ENCODE measurements at places on chromosomes 6 and 20.

GRCh38 chr6:70547313-70547712, 19.4 kb upstream of the SDHAF4 start:
- no peak overlapping the region for H3K27ac ChIP-seq
- no peaks in the 10 kb centered on the region for H3K27me3 ChIP-seq
- DNase-seq = no peak
- H3K36me3 ChIP-seq = no peaks in the 10 kb centered on the region
- H3K4me3 ChIP-seq = no peak overlapping the region

- DNase-seq = no peak
- H3K4me3 ChIP-seq = no peak overlapping the region
- no peaks in the 10 kb centered on the region for H3K36me3 ChIP-seq
- H3K4me1 ChIP-seq = no peaks in the 10 kb centered on the region
- no peaks in the 10 kb centered on the region for H3K27me3 ChIP-seq
- H3K27ac ChIP-seq = no peak overlapping the region
These were observed 66.2 kb downstream of the SLC22A23 start for GRCh38 chr6:3390698-3391097.

DNA sequence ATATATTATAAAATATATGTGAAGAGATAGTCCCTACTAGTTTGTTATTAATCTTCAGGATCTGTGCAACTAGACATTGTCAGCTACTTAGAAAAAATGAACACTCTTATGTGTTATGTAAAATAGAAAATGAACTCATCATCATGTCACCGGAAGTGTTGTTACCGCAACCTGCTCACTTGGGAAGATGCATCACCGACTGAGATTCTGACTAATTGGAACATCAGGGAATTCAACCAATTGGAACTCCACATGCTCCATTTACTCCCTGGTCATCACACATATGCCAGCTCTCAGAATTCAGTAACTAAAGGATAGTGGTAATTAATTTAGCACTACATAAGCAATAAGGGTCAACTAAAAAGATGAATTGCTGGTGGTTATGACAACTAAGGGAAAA, 16.7 kb upstream of the B3GAT2 start:
- H3K36me3 ChIP-seq = no peaks in the 10 kb centered on the region
- DNase-seq = no peak
- no peak overlapping the region for H3K4me3 ChIP-seq
- H3K4me1 ChIP-seq = no peaks in the 10 kb centered on the region
- no peak overlapping the region for H3K27ac ChIP-seq
- no peaks in the 10 kb centered on the region for H3K27me3 ChIP-seq

DNA sequence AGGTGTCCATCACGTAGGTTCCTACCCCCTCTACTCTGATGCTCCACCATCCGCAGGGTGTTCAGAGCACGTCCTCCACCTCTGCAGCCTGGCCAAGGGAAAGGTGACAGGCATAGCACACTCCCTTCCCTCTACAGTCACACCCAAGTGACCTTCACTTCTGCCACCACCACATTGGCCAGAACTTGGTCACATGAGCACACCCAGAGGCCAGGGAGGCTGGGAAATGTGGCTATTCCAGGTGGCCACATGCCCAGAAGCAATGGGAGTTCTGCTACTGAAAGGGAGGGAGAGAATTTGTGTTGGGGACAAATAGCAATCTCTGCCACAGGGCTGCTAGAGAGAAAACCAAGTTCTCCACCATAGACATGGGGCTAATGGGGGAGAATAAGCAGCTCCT, 180.3 kb downstream of the NFATC2 start:
- no peaks in the 10 kb centered on the region for H3K36me3 ChIP-seq
- DNase-seq = no peak
- no peaks in the 10 kb centered on the region for H3K27me3 ChIP-seq

DNA sequence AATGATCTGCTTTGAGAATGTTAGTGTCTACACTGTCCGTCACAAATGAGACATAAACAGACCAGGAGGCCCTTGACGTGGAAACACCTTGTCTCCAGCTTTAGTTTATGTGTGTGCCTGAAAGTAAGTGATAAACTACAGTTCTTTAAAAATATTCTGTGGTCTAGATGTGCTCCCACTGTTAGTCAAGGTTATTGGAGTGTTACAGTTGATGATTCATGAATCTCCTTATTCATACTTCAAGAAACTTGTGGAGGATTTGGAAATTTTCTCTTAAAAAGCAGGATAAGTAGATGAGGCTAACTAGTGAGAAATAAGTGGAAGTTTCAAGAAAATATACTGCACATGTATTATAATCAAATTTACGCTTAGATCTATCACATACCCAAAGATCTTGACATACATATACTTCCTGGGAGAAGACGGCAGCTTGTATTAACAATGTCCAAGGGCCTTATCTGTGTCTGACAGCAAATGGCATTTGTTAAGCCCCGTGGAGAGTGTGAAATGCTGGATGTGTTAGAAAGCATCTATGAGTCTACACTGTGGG, 90.5 kb upstream of the MBOAT1 start:
- H3K36me3 ChIP-seq = no peaks in the 10 kb centered on the region
- H3K27ac ChIP-seq = no peak overlapping the region
- DNase-seq = no peak
- no peak overlapping the region for H3K4me3 ChIP-seq
- no peaks in the 10 kb centered on the region for H3K4me1 ChIP-seq

GRCh38 chr20:378961-379336, 1.6 kb upstream of the TRIB3 start:
- H3K4me1 ChIP-seq = peaks cover 8% of the 10 kb centered on the region
- DNase-seq = no peak
- H3K4me3 ChIP-seq = no peak overlapping the region
- no peaks in the 10 kb centered on the region for H3K36me3 ChIP-seq
- H3K27me3 ChIP-seq = no peaks in the 10 kb centered on the region
- H3K27ac ChIP-seq = no peak overlapping the region

GRCh38 chr6:73969971-73970970, 274.3 kb downstream of the CD109 start:
- no peak overlapping the region for H3K4me3 ChIP-seq
- no peaks in the 10 kb centered on the region for H3K4me1 ChIP-seq
- no peaks in the 10 kb centered on the region for H3K27me3 ChIP-seq
- H3K27ac ChIP-seq = no peak overlapping the region

- no peaks in the 10 kb centered on the region for H3K36me3 ChIP-seq
- no peak overlapping the region for H3K27ac ChIP-seq
- no peak for DNase-seq
- no peaks in the 10 kb centered on the region for H3K4me1 ChIP-seq
These were observed 602.9 kb upstream of the ADGRB3 start for GRCh38 chr6:68032217-68032616.

DNA sequence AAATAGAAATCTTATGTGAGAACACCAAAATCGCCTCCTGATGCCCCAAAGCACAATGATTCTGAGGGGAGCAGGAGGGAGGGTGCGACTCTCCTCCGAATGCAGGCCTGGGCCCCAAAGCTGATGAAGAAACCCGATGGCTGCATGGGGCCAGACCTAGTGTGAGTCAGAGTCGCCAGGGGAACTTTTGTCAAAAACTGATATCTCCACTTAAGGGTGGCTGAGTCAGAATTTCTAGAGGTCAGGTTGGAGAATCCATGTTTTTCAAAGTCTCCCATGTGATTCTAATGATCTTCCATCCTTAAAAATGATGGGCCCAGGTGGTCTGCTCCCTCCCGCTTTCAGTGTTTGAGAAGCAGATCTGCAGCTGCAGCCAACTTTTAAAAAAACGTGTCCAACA, 172.8 kb downstream of the BACH2 start:
- H3K36me3 ChIP-seq = no peaks in the 10 kb centered on the region
- no peaks in the 10 kb centered on the region for H3K4me1 ChIP-seq
- no peaks in the 10 kb centered on the region for H3K27me3 ChIP-seq
- no peak overlapping the region for H3K27ac ChIP-seq

- H3K27ac ChIP-seq = no peak overlapping the region
- H3K4me1 ChIP-seq = no peaks in the 10 kb centered on the region
- no peaks in the 10 kb centered on the region for H3K27me3 ChIP-seq
- H3K4me3 ChIP-seq = no peak overlapping the region
These were observed 8.3 kb downstream of the FITM2 start for GRCh38 chr20:44302736-44303135.

- no peak overlapping the region for H3K27ac ChIP-seq
- H3K4me3 ChIP-seq = no peak overlapping the region
- no peaks in the 10 kb centered on the region for H3K36me3 ChIP-seq
These were observed 254.8 kb downstream of the FOXC1 start for GRCh38 chr6:1864496-1864895.

GRCh38 chr6:36050947-36051710, 23.5 kb downstream of the MAPK14 start:
- H3K27ac ChIP-seq = no peak overlapping the region
- H3K36me3 ChIP-seq = peaks cover 7% of the 10 kb centered on the region
- no peaks in the 10 kb centered on the region for H3K27me3 ChIP-seq
- no peak for DNase-seq
- peaks cover 40% of the 10 kb centered on the region for H3K4me1 ChIP-seq
- no peak overlapping the region for H3K4me3 ChIP-seq

- H3K4me3 ChIP-seq = no peak overlapping the region
- no peak overlapping the region for H3K27ac ChIP-seq
- H3K4me1 ChIP-seq = peaks cover 6% of the 10 kb centered on the region
- no peaks in the 10 kb centered on the region for H3K27me3 ChIP-seq
These were observed 3.8 kb upstream of the NPEPL1 start for GRCh38 chr20:58688840-58689239.

GRCh38 chr6:5730585-5731263, 276.0 kb downstream of the NRN1 start:
- H3K4me1 ChIP-seq = no peaks in the 10 kb centered on the region
- H3K36me3 ChIP-seq = no peaks in the 10 kb centered on the region
- no peak for DNase-seq
- no peak overlapping the region for H3K27ac ChIP-seq
- no peak overlapping the region for H3K4me3 ChIP-seq

GRCh38 chr20:61704661-61705060, 361.0 kb downstream of the TAF4 start:
- no peak overlapping the region for H3K27ac ChIP-seq
- no peaks in the 10 kb centered on the region for H3K4me1 ChIP-seq
- no peak overlapping the region for H3K4me3 ChIP-seq
- DNase-seq = no peak
- no peaks in the 10 kb centered on the region for H3K36me3 ChIP-seq

DNA sequence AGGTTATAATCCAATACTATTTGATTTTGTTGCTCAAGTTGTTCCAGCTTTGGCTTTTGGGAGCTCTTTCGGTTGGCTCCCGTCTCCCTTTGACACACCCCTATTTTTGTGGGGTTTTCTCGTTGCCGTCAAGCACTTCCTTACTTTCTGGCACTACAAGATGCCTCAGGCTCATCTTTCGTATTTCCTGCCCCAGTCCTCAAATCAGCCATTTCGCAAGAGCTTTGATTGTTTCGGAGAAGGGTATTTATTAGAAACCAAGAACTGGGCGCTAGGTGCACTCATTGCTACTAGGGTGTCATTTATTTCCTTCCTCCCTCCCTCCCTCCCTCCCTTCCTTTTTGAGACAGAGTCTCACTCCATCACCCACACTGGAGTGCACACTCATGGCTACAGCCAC, 13.3 kb upstream of the SOX12 start:
- no peaks in the 10 kb centered on the region for H3K27me3 ChIP-seq
- no peaks in the 10 kb centered on the region for H3K36me3 ChIP-seq
- H3K27ac ChIP-seq = no peak overlapping the region
- no peak overlapping the region for H3K4me3 ChIP-seq
- H3K4me1 ChIP-seq = peaks cover 12% of the 10 kb centered on the region

- no peaks in the 10 kb centered on the region for H3K27me3 ChIP-seq
- DNase-seq = no peak
- H3K4me1 ChIP-seq = peaks cover 2% of the 10 kb centered on the region
- no peaks in the 10 kb centered on the region for H3K36me3 ChIP-seq
These were observed 26.9 kb upstream of the MRPS18A start for GRCh38 chr6:43714311-43715055.

DNA sequence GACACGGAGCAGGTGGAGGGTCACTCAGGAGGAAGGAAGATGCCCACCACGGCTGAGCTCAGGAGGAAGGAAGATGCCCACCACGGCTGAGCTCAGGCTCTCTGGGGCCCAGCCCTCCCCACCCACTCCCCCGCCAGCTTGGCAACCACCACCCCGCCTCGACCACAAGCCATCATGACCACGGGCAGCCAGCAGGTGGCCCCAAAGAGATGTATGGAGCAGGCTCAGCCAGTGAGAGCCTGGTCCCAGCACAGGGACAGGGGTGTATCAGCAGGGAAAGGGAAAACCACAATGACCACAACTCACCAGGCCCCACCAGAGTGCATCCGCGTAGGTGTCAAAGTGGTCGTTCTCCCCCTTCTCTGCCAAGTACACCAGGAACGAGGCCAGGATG, 30.4 kb downstream of the KCNQ2 start:
- no peak overlapping the region for H3K4me3 ChIP-seq
- peaks cover 16% of the 10 kb centered on the region for H3K4me1 ChIP-seq
- peak; percentile 68 for DNase-seq
- H3K27me3 ChIP-seq = no peaks in the 10 kb centered on the region

DNA sequence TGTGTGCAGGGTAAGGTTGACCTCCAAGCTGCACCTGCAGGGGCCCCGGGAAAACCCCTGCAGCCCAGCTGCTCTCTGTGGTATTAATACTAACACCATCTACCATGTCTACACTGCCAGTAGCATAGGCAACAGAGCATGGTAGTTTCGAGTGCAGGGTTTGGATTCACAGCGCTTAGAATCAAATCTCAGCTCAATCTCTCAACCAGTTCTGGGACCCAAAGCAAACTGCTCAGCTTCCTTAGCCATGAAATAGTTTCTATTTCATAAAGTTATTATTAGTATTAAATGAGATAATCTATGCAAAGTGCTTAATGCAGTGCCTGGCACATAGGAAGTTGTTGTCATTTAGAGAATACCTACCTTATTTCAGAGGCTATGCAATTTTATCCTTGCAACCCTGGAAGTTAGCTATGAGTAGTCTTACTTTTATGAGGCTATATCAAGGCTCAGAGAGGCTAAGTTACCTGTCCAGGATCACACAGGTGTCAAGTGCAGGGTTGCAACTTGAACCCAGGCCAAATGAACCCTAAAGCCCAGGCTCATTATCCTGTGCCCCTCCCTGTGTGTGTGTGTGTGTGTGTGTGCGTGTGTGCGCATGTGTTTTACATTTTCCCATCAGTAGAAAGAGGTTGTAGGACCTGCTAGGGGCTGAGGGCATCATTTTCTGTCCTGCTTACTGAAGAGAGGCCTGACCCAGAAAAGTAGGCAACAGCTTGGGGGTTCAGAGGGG, 27.6 kb upstream of the MRPS18A start:
- H3K4me1 ChIP-seq = no peaks in the 10 kb centered on the region
- no peaks in the 10 kb centered on the region for H3K36me3 ChIP-seq
- no peak overlapping the region for H3K4me3 ChIP-seq

GRCh38 chr6:99016355-99016754, 68.6 kb upstream of the FBXL4 start:
- H3K27me3 ChIP-seq = no peaks in the 10 kb centered on the region
- H3K36me3 ChIP-seq = no peaks in the 10 kb centered on the region
- no peak for DNase-seq
- no peak overlapping the region for H3K27ac ChIP-seq
- no peaks in the 10 kb centered on the region for H3K4me1 ChIP-seq
- no peak overlapping the region for H3K4me3 ChIP-seq

GRCh38 chr6:119234457-119234856, 115.1 kb downstream of the MAN1A1 start:
- no peak overlapping the region for H3K4me3 ChIP-seq
- no peaks in the 10 kb centered on the region for H3K36me3 ChIP-seq
- no peak overlapping the region for H3K27ac ChIP-seq
- H3K4me1 ChIP-seq = no peaks in the 10 kb centered on the region
- no peak for DNase-seq

DNA sequence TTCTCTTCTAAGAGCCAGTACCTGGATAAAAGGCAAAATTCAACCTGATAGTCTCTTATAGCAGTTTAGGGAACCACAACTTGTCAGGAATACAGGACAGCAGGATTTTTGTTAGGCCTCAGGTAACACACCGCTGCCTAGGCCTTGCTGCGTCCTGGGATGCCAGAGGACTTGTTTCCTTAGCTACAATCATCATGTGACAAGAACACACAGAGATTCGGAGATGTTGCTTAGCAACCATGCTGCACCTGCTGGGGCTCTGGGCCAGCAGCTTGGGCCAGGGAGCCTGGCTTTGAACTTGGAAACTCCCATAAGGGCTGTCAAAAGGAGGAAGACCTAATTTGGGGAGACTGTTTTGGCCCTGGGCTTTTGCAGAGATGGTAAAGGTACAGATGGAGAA, 36.1 kb upstream of the CHD6 start:
- H3K27me3 ChIP-seq = no peaks in the 10 kb centered on the region
- DNase-seq = no peak
